ENCODE measurements at places on chromosomes 2 and 18.
A peak's percentile ranks its signal among the peaks of the same experiment; 100 is the strongest.

DNA sequence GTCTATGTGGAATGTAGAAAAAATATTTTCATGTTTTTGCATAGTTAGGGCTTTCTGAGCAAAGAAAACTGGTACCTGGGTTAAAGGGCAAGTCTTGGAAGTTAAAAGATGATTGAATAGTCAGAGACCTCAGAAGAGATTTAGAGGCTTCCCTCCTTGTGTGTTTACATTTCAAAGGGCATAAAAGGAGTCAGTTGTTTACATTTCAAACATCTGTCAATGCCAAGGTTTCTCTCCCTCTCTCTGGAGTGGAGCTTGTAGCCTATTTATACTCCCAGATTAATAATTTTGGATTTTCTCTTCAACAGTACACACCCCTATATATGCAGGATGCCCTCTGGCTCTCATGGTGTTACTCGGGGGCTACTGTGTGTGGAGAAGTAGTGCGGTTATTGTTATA is 8.6 kb downstream of the M1AP start:
- no peak for DNase-seq

DNA sequence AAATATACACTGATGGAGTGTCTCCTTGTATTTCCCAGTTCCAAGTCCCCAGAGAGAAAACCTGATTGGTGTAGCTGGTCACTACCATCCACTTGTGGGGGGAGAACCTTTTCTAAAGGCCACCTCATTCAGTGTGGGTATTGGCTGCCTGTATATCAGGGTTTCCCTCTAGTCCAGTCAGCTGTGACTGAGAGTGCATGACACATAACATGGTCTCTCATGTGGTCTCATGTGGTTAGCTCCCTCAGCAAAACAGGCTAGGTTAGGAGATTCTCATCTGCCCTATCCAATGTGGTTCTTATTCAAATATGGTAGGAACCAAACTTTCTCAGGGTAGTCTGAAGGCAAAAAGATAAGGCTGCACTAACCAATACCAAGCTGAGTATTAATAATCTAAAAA is 4.1 kb upstream of the GORASP2 start:
- no peak for DNase-seq

GRCh38 chr18:36620788-36621187 is 208.0 kb downstream of the TPGS2 start:
- peak; percentile 45 for DNase-seq

DNA sequence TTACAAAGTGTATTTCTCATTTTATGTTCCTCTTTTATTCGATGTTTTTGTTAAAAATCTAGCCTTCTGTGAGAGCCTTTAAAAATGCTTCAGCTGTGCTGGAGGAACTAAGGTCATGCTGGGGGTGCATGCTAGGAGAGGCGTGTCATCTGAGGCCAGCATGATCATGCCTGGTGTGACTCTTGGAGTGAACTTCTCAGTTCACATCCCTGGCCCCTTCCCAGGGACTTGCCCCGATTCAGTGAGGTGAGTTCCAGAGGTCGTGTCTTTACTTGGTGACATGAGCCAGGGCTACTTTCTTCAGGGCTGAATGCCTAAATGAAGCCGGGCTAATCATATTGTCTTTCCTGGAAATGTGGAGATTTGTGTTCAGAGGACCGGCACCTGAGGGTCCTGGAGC is 264.9 kb downstream of the MREG start:
- DNase-seq, result peak; percentile 37

DNA sequence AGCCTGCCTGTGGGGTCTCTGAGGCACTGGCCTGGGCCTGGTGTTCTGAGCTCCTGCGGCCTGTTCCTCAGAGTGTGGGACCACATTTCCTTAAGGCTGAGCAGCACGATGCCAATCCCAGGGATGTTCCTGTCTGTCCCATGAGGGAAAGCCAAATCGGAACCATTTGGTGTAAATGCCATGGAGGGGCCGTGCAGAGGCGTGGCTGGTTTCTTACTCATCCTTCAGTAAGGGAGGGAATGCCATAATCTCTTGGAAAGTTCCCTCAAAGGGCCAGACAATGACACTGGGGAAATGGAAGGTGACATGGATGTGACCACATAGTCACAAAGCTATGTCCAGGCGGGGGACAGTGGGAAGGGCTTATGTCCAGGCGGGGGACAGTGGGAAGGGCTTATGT is 14.4 kb upstream of the PTMA start:
- DNase-seq, result peak; percentile 68

- DNase-seq, result no peak
Observed at GRCh38 chr18:69220529-69220928, 180.2 kb upstream of the DOK6 start.

GRCh38 chr2:126859631-126860030 is 39.1 kb upstream of the TEX51 start:
- no peak for DNase-seq

DNA sequence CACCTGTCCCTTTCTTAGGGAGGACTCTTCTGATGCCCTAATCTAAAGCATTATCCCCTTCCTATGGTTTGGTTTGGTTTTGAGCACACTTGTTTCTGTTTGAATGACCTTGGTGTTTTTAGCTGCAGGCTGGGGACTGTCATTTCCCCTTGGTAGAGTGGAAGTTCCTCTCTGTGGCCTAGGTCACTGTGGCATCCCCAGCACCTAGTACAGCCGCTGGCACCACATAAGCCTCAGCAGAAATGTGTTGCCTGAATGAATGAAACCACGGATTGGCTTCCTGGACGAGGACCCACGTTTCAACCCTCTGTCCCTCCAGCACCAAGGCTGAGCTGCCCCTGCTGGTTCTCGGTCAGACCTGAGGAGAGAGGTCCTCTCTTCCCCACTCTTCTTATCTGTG is 159.9 kb downstream of the CTIF start:
- DNase-seq, result no peak

- DNase-seq, result no peak
Observed at GRCh38 chr18:7677424-7677823, 110.3 kb downstream of the PTPRM start.

GRCh38 chr2:131493199-131493968 is 1.2 kb upstream of the MZT2A start:
- no peak for DNase-seq

Data from AG08395 (cell line).